Left renal cortex interstitium (tissue), 4 donors: ENCODE measurements at places on chromosomes 12 and 14.

DNA sequence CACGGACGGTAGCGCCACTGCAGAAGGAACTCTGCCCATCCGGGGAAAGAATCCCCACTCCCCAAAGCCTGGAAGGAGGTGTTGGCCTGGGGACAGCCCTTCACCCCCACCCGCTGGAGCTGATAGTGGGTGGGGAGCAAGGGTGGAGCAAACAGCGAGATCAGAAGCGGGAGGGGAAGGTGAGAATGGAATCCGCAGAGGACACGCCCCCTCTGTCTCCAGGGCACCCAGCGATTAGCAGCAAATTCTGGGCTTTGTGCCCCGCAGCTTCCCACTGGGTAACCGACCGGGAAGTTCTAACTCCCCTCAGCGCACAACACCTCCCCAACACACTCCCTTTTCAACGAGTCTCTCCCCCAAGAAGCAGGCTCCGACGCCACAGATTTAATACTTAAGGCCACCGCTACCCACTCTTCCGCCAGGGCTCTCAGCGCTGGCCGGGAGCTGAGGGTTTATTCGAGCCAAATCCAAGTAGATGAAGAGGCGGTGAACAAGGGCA is 1.4 kb downstream of the SLC25A29 start:
- no peak for DNase-seq

DNA sequence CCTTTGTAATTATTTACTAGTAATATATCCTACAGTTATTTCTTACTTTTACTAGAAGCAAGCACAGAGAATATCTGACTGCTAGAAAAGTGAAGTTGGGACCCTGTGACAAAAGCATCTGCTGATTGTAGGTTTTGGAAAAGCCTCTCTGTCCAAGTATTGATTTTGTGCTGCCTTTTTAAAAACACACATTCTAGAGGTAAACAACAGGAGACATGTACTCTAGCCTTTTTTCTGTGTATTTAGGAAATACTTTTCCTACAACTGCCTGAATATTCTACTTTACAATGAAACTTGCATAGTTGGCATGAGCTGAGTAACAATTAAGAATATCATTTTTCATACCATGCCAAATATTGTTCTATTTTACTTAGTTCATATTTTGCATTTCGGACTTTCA is 1249.0 kb downstream of the SLC16A7 start:
- no peak for DNase-seq

DNA sequence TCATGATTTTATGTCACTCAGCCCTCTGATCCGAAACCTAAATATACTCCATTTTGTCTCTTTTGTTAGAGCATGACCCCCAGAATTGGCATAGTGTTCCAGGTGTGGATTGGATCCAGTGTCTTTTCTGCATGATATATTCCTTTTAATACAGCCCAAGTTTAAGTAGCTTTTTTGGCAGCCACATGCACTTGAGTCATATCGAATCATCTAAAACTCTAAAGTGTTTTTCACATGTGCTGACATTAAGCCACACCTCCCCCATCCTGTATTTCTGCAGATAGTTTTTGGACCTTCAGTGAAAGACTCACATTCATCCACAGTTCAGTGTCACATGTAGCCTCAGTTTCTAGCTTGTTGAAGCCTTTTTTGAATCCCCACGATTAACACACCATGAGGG is 30.6 kb downstream of the BORCS5 start:
- DNase-seq = no peak

DNA sequence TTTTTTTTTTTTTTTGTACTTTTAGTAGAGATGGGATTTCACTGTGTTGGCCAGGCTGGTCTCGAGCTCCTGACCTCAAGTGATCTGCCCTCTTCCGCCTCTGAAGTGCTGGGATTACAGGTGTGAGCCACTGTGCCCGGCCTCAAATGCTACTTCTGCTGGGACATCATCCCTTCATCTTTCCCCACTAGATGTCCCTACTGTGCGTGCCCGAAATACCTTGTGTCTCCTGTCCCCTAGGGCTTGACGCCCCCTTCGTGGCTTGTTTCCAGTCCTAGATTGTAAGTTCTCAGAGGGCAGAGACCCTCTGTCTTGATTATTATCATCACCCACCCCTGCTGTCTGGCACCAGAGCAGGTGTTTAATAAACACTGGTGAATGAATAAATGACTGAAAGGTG is 14.9 kb downstream of the CCDC63 start:
- no peak for DNase-seq

DNA sequence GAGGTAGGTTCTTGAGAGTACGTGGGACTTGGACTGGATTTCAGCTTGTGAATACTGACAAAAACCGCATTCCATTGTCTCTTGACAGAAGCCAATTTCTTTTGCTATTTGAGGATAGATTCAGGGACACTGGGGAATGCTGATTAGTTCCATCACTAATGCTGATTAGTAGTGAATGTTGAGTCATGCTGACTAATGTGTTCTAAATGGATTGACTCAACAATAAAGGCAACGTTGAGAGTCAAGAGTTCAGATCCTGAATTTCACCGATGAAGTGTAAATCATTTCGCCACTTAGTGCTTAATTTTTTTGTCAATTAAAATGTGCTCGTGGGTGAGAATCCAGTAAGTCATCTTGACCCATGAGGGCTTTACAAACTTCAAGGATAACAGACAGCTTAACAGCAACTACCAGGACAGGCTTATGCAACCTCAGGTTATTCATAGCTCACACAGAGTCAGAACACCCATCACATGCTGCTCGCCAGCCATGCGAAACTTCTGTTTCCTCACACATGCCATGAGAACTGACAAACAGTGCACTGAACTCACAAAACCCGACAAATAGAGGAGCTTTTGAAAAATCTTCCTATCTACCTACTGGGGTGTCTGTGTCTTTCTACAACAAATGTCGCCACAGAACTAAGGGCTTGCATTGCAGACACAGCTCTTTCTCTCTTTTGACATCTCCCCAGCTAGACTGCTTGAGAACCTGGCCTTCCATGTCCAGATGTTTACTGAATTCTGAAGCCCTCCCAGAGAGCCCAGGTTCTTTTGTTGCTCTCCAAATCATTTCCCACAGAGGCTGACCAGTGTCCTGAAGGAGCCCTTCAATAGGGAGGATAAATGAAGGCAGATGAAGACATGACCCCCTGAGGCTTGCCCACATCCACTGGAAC is 316.4 kb downstream of the ZFP36L1 start:
- no peak for DNase-seq

GRCh38 chr14:20830831-20831230 is 28.2 kb upstream of the RNASE1 start:
- DNase-seq = no peak

GRCh38 chr12:129530984-129531383 is 372.8 kb downstream of the TMEM132D start:
- no peak for DNase-seq

DNA sequence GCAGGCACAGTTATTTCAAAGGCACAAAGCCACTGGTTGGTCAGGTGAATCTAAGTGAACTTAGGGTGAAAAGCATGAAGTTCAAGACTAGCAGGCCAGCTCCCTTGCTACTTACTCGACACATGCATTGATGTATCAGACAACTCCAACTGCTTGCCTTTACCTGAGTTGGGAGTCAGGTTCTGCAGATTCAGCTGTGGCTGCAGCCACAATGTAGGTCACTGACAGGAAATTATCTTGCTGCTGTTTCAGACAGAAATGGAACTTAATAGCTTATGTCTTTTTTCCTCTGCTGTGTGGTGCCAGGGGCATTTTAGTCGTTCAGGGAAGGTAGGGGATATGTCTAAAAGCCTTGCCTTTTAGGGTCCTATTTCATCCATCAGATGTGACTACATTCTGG is 125.6 kb upstream of the RPH3A start:
- DNase-seq = no peak
